ENCODE measurements at places on chromosomes 13 and 19.

DNA sequence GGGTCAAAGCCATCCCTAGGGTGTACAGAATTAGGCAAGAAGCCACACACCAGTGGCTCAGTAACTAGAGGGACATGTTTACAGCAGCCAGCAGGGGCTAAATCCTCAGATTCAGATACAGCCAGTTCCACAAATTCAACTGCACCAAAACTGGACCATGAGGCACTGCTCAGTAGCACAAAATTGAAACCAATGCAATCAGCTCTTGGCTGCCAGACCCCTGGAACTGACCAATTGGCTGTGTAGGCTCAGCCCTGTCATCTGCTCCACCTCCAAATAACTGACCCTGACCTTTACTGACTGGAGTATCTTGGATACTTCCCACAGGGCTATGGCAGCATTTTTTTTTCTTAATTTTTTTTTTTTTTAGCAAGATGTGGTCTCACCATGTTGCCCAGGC lies 226.5 kb downstream of the FOXO1 start:
- no peak for DNase-seq

- DNase-seq: no peak
Observed at GRCh38 chr19:34370983-34371382, 6.0 kb downstream of the GPI start.

DNA sequence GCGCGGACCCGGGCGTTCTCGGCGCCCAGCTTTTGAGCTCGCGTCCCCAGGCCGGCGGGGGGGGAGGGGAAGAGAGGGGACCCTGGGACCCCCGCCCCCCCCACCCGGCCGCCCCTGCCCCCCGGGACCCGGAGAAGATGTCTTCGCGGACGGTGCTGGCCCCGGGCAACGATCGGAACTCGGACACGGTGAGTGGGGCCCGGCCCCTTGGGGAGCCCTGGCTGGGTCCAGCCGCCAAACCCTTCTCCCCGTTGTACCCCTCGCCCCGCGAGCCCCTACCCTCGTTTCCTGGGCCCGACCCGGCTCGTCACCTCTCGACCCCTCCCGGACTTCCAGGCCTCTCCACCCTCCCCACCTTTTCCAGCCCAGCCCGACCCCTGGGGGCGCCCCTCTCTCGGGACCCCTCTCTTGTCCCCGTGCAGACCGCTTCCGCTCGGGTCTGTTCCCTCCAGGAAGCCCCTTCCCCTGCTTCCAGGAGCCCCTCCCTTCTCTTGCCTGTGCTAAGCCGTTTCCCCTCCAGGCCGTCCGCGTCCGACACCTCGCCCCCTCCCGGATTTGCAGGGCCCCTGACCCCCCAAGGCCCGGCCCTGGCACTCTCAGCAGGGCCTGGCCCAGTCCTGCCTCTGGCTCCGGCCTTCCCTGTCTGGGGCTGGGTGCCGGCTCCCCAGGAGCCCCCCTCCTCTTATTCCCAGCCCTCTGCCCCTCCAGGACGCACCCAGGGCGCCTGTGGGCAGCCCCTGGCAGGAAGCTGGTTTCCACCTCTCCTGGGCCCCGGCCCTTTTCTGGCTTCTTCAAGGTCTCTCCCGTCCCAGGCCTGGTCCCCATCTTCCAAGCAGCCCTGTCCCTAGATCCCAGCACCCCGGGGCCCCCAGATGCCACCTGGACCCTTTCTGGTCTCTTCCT lies 632 bp downstream of the MARK4 start:
- DNase-seq: peak; percentile 27

- DNase-seq: no peak
Observed at GRCh38 chr13:101527130-101527529, 74.7 kb downstream of the ITGBL1 start.

DNA sequence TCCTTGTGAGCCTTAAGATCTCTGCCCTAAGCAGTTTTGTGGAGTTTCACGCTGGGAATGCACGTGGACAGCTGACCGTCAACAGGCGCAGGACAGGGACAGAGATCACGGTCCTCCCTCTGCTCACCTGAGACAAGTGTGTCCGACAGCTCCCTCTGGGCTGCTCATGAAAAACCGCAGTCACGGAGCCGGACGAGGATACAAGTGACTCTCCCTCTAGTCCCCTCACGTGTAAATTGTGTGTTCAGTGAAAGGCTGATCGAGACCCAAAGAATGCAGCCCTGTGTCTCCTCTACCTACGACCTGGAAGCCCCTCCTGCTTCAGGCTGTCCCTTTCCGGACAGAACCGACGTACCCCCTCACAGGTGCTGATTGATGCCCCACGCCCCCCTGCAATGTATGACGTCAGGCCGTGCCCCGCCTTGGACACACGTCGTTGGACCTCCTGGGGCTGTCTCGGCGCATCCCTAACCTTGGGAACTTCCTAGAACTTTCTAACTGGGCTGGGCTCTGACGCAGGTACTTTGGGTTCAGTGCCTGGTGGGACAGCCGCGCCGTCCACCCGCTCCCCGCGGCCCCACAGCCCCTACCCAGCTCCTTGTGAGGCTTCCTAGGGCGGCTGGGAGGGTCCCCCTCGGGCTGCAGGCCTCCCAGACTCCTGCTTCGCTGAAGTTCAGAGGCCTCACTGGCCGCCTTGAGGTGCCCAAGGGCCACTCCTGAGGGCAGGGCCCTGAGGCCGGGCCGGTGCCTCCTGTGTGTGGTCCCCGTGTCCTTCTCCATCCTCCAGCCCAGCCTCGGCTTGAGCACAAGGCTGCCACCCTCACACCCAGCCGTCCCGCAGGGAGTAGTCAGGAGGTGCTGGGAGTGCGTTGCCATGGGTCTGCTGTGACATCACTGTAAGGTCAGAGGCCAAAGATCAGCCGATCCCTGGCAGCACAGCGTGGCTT lies at the start of gene C13orf46:
Gene C13orf46 (minus strand): TSS at position 859 of the 947 bp plus-strand sequence. CDS start 79 bp downstream, at position 780.
- no peak for DNase-seq

DNA sequence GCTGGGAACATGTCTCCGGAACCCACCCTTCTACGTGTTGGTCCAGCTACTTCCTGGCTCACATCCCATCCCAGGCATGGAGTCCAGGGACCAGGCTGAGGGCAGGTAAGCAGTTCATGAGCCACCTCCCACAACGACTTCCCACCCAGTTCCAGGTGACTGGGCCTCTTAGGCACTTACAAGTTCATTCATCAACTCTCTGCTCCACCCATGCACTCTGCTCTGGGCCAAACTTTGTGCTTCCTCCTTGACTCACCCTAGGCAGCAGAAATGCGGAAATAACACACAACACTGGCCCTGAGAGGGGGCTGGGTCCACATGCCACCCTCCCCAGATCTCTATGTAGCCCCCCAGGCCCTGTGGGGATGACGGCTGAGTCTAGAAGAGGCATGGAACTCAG lies 20.5 kb downstream of the IQCN start:
- peak; percentile 40 for DNase-seq

DNA sequence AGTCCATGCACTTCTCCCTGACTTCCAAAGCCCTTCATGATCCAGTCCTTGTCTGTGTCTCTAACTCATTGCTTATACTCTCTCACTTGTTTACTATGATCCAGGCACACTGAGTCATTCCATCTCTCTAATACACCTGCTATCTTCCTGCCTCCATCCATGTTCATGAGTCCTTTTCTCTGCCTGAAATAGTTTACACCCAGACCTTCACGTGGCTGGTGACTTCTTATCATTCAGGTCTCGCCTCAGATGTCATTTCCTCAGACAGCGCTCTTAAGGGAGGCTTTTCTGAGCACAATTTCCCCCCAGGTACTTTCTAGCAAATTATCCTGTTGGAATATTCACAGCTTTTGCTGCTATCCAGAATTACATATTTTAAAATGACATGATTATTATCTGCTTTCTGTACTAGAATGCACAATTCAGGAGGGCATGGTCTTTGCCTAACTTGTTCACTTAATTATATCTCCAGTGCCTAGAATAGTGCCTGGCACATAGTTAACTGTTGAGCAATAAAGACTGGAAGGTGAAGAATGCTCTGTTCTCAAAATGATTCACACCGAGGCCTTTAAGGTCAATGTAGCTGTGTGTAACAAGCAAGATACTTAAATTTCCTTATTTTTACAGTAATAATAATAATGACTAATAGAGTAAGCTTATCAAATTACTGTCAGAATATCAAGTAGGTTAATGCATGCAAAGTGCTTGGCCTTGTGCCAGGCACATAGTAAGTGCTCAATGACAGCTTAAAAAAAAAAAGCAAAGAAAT lies 183.7 kb upstream of the SPRY2 start:
- DNase-seq: no peak

- DNase-seq: no peak
Observed at GRCh38 chr13:23651887-23652286, 81.7 kb downstream of the TNFRSF19 start.

GRCh38 chr19:21482863-21483276 lies 22.5 kb upstream of the ZNF429 start:
- peak; percentile 72 for DNase-seq

DNA sequence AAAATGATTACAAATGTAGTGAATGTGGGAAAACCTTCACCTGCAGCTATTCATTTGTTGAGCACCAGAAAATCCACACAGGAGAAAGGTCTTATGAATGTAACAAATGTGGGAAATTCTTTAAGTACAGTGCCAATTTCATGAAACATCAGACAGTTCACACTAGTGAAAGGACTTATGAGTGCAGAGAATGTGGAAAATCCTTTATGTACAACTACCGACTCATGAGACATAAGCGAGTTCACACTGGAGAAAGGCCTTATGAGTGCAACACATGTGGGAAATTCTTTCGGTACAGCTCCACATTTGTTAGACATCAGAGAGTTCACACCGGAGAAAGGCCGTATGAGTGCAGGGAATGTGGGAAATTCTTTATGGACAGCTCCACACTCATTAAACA lies 9.2 kb downstream of the ZNF548 start:
- no peak for DNase-seq

DNA sequence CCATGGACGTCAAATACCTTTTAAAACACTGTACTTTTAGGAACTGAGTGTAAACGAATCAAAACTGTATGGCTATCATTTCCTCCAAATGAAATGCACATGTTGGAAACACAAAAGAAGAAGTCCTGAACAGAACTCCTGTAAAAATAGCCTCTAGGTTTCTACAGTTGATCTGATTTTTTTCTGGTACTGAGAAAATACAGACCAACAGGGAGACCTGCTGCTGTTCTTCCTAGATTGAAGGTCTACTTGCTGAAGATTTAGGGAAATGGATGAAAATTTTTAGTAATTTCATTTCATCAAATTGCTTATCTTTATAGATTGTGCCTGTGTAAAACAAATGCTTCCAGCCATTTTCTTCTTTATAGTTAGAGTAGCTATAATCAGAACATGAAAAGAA lies 520.4 kb downstream of the SLITRK6 start:
- DNase-seq: no peak

- no peak for DNase-seq
Observed at GRCh38 chr13:111914241-111915103, 152.5 kb upstream of the SOX1 start.

GRCh38 chr13:102798581-102799425 lies at the start of the genes BIVM and POGLUT2:
TSS of gene BIVM (plus strand) at chr13:102799119. CDS start at chr13:102807268, 8,149 bp downstream.
TSS of gene POGLUT2 (minus strand) at chr13:102798976. CDS start at chr13:102798670, 306 bp downstream.
- DNase-seq: peak; percentile 96

DNA sequence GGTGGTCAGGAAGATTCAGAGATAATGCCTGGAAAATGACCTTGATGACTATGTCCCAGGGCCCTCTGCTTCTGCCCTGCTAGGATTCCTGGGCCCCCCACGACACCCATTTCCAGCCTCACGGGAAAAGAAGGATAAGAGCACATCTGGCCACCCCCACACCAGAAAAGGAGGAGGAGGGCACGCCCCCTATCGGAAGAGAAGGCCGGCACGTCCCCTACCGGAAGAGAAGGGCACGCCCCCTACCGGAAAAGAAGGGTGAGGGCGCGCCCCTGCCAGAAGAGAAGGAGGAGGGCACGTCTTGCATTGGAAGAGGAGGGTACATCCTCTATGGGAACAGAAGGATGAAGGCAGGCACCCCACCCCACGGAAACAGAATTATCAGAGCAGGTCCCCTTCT lies 84.3 kb downstream of the IER2 start:
- DNase-seq: peak; percentile 72

GRCh38 chr13:45333977-45334922 lies 6.7 kb downstream of the TPT1 start:
- DNase-seq: peak; percentile 88

GRCh38 chr13:66508153-66508909 lies 721.8 kb downstream of the PCDH9 start:
- DNase-seq: no peak

- DNase-seq: no peak
Observed at GRCh38 chr13:25165663-25166062, 6.4 kb downstream of the AMER2 start.

GRCh38 chr19:2333027-2333806 lies 4.7 kb downstream of the SPPL2B start:
- DNase-seq: no peak

DNA sequence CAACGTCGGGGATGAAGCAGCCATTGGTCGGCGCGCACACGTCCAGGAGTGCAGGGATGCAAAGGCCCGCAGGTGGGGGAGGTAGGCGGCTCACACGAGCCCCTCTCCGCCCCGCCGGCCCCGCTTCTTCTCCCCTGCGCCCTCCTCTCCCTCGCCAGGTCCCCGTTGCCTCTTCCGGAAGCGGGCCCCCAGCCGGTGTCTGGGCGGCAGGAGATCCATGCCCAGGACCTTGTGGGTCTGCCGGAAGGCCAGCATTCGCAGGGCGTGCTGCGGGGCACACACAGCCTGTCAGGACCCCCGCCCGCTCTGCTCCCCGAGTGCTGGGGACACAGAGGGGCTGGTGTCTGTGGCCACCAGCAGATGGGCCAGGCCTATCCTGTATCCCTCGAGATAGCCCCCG lies 19.7 kb upstream of the MATK start:
- DNase-seq: no peak

- DNase-seq: peak; percentile 56
Observed at GRCh38 chr19:917323-918151, at the start of gene KISS1R. TSS of gene KISS1R (plus strand) at chr19:917333. CDS start at chr19:917503, 170 bp downstream.

GRCh38 chr13:101417043-101417406 lies 717 bp upstream of the NALCN start:
- DNase-seq: no peak

- DNase-seq: peak; percentile 8
Observed at GRCh38 chr13:57846600-57847173, 215.1 kb downstream of the PCDH17 start.

- DNase-seq: no peak
Observed at GRCh38 chr13:43140985-43141384, 117.6 kb downstream of the DNAJC15 start.

DNA sequence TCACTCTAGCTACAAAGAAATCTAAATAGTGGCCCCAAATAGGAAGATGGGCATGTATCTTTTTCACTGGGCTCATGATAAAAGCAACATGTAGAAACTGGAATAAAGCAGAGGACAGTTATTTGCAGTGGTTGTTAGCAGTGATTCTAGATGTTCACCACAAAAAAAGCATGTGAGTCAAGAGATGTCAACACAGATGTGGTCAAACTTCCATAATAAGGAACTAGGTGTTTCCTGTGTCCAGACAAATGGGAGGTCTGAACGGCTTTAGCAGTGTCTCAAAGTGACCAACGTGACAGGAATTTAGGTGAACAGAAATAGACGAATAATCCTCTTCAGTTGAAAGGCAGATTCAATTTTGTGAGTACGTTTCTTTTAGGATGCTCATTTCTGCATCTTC lies 162.7 kb downstream of the TBC1D4 start:
- DNase-seq: peak; percentile 15

GRCh38 chr19:39915101-39915847 lies 19.2 kb downstream of the FCGBP start:
- no peak for DNase-seq
